ENCODE measurements at places on chromosomes 1 and 21. TPM values are rescaled to one million over a fixed set of nuclear protein-coding genes. Genes with fewer than 3 reads are reported as not detected.

The UBASH3A gene
- total RNA-seq = 0.26 TPM

The MYOG gene
- total RNA-seq = not detected

The INAVA gene
- total RNA-seq = 43.7 TPM

The CHRM3 gene
- total RNA-seq = 0.28 TPM

The ADAMTS4 gene
- not detected for total RNA-seq

The KLHDC7A gene
- total RNA-seq = 1.5 TPM

The ITSN1 gene
- total RNA-seq = 14.9 TPM

The HSD11B1 gene
- total RNA-seq = not detected

The PRDM16 gene
- 0.08 TPM for total RNA-seq

The CFAP74 gene
- not detected for total RNA-seq

The OR2T4 gene
- not detected for total RNA-seq

The UMODL1 gene
- total RNA-seq = not detected

The AADACL4 gene
- total RNA-seq = not detected

The HLX gene
- 5.1 TPM for total RNA-seq

The FAM72B gene
- total RNA-seq = 6.4 TPM

The BGLAP gene
- 1.2 TPM for total RNA-seq

The UTS2 gene
- total RNA-seq = not detected

The TFF1 gene
- total RNA-seq = 25.6 TPM

The STYXL2 gene
- total RNA-seq = not detected

The CXADR gene
- total RNA-seq = 6.3 TPM

The FALEC gene
- 0.39 TPM for total RNA-seq

The C1orf232 gene
- not detected for total RNA-seq

The POU3F1 gene
- not detected for total RNA-seq

Data from A549 treated with CpdA at 1 μM for 4 hours (cell line).